ENCODE measurements at places on chromosomes 12 and 14.

DNA sequence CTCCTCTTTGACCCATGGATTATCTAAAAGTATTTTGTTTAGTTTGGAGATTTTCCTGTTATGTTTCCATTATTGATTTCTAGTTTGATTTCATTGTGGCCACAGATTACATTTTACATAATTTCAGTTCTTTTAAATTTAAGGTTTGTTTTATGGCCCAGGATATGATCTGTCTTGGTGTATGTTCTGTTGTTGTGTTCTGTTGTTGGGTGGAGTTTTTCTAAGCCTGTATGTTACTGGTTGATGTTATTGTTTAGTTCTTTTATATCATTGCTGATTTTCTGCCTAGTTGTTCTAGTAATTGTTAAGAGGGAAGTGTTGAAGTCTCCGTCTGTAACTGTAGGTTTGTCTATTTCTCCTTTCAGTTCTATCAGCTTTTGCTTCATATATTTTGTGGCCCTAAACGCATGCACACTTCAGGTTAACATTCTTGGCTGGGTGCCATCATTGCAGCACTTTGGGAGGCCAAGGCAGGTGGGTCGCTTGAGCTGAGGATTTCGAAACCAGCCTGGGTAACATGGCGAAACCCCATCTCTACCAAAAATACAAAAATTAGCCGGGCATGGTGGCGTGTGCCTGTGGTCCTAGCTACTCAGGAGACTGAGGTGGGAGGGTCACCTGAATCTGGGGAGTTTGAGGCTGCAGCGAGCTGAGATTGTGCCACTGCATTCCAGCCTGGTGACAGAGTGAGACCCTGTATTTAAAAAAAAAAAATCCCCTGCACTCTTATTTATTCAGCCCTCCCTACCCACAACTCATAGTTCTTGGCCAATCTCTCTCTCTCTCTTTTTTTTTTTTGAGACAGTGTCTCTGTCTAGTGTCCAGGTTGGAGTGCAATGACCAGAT, 28.1 kb upstream of the CFL2 start:
- no peak for DNase-seq

DNA sequence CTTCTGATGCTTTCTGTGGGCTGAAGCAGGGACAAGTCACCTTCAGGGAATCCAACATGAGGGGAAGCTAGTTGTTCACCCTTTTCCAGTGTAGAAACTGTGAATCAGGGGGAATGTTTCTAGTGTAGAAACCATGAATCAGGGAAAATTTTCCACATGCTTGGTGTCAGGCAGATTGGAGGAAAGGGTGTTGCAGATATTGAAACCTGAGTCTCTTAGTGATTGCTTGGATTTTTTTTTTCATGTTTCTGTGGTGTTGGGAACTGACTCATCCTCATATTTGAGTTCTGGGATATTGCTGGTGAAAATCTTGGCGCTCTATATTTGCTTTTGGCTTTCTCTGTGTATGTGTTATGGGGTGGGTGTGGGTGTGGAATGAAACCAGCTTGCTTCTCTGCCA, 144.5 kb upstream of the FBXO33 start:
- no peak for DNase-seq

GRCh38 chr12:131348231-131348630, 362.7 kb upstream of the SFSWAP start:
- DNase-seq: no peak

DNA sequence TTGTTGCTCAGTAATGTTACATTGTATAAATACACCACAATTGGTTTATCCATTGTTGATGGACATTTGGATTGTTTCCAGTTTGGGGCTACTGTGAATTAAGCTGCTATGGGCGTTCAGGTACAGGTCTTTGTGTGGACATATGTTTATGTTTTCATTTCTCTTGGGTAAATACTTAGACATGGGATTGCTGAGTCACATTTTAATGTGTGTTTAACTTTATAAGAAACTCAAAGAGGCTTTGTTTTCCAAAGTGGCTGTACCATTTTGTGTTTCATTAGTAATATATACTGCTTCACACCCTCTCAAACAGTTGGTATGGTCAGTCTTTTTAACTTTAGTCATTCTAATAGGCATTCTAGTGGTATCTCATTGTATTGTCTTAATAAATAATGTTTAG, 225.0 kb downstream of the SPTSSA start:
- no peak for DNase-seq

DNA sequence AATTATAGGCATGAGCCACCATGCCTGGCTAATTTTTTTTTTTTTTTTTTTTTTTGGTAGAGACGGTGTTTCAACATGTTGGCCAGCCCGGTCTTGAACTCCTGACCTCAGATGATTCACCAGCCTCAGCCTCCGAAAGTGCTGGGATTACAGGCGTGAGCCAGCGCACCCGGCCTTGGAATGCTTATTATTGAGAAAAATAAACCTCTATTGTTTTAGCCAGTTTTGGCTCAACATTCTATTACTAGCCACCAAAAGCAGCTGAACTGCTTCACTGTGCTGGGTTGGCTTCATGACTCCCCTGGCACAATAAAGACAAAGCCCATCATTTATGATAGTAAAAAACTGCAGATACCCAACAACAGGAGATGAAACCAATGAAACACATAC, 93.5 kb upstream of the CEP83 start:
- DNase-seq: peak; percentile 55

DNA sequence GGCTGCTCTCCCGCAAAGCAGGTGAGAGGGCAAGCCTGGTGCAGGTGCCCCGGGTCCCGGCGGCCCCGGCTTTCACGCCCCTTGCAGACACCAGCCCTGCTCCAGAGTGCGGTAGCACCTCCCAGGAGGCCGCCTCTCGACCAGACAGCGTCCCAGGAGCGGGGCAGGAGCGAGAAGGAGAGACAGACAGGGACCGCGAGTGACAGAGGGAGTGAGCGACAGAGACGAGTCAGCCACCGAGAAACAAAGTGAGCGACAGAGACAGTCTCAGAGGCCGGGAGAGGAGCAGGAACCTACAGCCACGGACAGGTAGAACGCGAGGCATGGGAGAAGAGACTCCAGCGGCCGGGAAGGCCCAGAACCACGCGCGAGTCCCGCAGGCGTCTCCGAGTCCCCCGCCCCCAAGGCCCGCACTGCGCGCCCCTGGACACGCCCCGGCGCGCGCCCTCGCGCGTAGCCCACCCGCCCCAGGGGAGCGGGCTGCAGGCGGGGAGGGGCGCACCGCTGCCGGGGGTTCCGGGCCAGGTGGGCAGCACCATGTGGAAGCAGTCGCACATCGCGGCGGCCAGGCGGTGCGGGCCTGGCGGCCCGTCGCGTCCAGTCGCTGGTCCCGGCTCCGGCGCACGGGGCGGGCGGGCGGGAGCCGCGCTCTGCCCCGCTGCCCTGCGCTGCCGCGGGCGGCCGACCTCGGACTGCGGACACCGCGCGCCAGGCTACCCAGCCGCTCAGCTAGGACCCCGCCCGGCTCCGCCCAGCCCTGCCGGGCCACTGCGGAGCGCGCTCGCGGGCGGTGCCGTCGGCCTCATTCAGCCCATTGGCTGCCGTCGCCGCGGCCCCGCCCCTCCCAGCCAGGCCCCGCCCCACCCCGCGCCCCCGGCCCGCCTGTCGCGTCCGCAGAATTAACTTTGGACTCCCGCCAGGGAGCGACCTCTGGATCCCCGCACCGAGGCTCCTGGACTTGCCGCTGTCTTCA, at the start of gene AHNAK2:
Gene AHNAK2 (minus strand): TSS at position 694 of the 973 bp plus-strand sequence. CDS start 137 bp downstream, at position 557.
- DNase-seq: no peak

GRCh38 chr14:97846156-97846555, 1049.0 kb downstream of the VRK1 start:
- no peak for DNase-seq

Data from epithelial cell of proximal tubule (primary cell).